ENCODE measurements at places on chromosomes 13 and 19.

GRCh38 chr19:50328224-50328872, 829 bp downstream of the KCNC3 start:
- peak; percentile 37 for DNase-seq

GRCh38 chr13:43529796-43530195, 257.0 kb downstream of the ENOX1 start:
- DNase-seq = no peak

GRCh38 chr13:30141775-30142485, 165.4 kb downstream of the KATNAL1 start:
- no peak for DNase-seq

GRCh38 chr13:82976499-82976898, 905.8 kb downstream of the SLITRK1 start:
- DNase-seq = no peak

DNA sequence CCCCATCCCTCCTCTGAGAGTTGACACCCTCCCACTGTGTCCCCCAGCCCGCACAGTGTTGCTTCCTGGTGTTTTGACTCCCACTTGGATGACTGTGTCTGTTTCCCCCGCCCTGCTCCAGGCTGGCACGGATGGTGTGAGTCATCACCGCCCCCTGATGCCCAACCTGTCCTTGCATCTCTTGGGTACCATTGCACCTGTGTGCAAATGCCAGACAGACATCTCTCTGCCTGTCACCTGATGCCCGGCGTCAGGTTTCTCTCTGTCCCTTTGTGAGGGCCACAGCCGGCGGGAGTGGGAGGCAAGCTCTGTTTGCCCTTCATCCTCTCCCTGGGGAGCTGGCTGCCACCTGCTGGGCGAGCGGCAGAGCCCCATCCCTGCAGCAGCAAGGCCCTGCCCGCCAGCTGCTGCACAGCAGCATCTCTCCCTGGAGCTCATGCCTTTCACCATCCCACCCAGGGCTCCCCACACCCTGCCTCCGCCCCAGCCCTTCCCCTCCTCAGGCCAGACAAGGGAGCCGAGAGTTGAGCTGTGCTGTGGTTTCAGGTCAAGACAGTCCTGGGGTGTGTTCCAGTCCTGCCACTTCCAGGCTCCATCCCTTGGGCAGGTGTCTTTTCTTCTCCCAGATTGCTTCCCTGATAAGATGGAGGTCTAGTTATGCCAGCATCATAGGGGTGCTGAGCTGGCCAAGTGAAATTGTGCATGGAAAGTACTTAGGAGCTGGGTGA, 29.7 kb downstream of the NKPD1 start:
- DNase-seq = no peak

GRCh38 chr19:29927944-29928625, 14.0 kb upstream of the URI1 start:
- peak; percentile 65 for DNase-seq

DNA sequence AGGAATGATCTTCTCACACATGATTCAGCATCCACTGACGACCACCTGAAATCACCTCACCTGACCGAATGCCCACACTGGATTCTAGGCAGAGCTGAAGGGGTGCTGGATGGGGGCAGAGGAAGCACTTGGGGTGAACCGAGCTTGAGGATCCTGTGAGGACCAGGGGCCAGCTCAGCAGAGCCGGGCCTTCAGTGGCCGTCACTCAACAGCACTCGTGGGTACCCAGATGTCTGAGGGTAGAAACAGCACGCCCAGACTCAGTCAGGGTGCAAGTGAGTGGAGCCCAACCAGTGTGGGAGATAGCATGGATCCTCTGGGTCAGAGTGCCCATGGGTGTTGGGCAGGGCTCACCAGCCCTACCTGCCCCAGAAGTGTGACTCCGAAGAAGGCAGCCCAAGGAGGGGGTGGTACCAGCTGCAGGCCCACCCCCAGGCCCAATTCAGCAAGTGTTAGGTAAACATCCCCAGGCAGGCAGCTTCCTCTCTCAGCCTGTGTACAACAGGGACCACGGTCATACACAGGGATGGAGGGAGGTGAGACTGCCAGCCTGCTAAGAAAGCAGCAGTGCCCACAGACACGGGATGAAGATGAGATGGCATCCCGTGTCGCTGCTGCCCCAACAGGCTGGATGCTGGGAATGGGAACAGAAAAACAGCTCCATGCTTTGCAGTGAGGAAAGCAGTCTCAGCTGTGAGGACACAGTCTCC, 16.6 kb downstream of the GJA3 start:
- DNase-seq = no peak

GRCh38 chr19:57566396-57567265, 7.0 kb upstream of the ZNF550 start:
- no peak for DNase-seq

GRCh38 chr13:47109028-47109427, 212.2 kb upstream of the HTR2A start:
- no peak for DNase-seq

DNA sequence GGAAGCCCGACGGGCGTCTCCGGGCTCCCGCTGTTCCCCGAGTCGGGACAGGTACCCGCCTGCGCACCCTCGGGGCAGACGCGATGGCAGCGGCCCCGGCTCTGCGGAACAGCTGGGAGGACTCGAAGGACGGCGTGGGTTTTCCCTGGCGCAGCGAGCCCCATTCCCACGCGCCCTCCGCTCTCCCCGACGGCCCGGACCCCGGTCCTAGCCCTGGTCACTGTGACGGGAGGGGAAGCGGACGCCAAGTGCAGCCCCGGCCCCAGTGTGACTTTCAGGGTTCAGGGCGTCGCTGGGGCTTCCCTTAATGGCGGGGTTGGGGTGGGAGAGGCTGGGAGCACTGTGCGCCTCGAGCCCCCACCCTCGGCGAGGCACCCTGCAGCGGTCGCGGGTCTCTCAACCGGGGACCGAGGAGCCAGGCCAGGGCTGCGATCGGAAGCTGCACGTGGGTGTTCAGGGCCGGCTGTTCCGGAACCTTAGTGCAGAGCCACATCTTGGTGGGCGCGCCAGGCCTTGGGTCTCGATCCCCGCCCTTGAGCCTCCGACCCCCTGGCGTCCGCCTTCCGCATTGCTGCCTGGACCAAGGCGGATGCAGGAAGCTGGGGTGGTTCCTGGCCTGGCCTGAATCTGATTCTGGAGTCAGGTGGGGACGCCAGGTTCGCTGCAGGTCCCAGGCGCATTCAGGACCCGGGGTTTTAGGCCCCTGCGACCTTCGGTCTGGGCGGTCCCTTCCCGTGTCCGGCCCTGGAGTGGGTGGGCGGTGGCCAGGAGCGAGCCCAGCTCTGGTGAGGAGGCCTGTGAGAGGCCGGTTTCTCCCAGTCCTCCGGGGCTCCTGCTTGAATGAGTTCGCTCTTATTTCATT, 3.5 kb downstream of the LGALS7B start:
- DNase-seq = peak; percentile 65

- no peak for DNase-seq
These were observed 229.8 kb upstream of the IPO5 start for GRCh38 chr13:97723655-97724054.

DNA sequence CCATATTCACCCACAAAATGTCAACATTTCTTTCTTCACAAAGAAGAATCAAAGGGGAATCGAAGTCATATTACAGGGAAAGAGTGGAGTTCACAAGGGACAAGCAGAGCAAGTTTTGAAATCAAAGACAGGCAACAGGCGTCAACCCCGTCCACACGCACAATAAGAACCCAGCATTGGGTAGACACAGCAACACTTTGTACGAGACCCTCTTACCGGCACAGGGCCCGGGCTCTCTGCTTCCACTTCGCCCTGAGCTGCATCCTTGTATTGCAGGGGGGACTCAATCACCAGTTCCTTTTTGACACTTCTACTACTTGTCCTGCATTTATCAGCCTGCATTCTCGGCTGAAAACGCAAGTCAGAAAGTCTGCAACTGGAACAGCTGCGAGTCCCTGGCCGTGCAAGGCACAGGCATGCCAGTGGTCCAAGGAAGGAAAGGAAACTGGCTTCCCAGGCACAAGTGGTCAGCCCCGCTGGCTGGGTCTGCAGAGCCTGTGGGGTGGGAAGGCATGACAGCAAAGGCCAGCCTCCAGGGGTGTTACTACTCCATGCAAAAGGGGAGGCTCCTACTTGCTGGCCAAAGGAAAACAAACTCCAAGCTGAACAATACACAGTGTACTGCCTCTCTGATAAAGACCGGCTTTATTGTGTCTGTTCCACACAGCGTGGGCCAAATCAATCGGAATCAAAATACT, at the start of gene DOCK9:
TSS of gene DOCK9 (minus strand) at position 497 of the 698 bp plus-strand sequence. CDS start at position 342, 155 bp downstream.
- no peak for DNase-seq

- DNase-seq = no peak
These were observed 12.6 kb downstream of the DNASE2 start for GRCh38 chr19:12868540-12869112.

DNA sequence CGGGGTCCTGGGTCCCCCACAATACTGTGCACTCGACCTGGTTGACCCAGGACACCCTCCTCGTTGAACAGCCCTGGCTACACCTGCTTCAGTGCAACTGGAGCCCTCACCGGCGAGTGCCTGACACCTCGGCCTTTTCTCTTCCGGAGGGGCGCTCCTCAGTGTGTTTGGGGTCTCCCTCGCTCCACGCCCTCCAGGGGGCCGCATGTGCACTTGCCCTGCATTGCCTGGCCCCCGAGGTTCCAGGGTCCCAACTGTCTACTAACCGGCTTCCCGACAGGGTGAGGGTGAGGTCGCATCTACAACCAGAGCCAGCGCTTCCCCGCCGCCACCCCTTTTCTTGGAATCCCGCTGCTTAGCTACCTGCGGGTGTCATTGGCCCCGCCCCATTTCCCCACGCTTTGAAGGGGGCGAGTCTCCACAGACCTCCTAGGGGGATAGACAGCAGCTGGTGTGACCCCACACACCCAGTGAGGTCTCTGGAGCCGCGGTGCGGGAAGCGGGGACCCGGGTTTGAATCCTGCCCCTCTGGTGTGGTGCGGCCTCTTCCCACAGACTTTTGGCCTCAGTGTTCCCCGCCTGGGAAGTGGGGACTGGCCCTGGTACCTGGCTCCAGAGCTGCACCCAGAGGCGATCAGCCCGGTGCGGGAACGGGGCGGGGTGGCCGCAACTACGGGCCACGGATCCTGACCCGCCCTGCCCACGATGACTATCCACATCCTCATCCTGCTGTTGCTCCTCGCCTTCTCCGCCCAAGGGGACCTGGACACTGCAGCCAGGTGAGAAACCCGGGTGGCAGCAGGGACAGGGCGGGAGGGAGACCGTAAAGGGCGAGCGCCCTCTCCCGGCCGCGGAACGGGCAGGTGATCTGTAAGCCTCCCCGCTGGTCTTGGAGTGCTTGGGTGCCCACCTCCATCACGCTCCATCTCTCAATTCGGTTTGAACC, at the start of gene ADM5:
TSS of gene ADM5 (plus strand) at position 462 of the 946 bp plus-strand sequence. CDS start at position 706, 244 bp downstream.
- DNase-seq = no peak

DNA sequence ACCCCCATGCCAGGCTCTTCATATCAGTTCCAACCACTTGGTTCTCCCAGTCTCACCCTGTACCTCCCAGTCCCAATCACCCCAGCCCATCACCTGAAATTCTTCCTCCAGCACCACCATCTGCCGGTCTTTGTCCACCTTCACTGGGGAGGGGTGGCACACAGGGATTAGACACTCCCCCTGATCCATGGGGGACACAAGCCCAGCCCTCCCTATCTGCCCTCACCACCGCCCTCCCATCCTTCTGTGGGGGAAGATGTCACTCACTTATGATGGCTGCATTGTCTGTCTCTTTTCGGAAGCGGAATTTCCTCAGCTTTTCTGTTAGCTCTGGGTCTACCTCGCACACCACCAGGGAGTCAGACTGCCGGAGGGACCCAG, 685 bp downstream of the GMFG start:
- DNase-seq = no peak

DNA sequence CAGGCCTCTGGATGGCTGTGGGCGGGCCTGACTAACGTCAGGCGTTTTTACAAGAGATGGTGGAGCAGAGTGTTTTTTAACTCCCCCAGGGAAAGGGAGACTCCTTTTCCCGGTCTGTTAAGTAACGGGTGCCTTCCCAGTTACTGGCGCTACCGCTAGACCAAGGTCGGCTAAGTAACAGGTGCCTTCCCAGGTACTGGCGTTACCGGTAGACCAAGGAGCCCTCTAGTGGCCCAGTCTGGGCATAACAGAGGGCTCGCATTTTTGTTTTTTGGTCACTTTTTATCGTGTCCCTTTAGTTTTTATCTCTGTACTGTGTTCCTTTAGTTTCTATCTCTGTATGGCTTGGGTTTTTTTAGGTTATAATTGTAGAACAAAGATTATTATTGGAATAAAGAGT, 10.0 kb downstream of the ZNF383 start:
- DNase-seq = no peak

DNA sequence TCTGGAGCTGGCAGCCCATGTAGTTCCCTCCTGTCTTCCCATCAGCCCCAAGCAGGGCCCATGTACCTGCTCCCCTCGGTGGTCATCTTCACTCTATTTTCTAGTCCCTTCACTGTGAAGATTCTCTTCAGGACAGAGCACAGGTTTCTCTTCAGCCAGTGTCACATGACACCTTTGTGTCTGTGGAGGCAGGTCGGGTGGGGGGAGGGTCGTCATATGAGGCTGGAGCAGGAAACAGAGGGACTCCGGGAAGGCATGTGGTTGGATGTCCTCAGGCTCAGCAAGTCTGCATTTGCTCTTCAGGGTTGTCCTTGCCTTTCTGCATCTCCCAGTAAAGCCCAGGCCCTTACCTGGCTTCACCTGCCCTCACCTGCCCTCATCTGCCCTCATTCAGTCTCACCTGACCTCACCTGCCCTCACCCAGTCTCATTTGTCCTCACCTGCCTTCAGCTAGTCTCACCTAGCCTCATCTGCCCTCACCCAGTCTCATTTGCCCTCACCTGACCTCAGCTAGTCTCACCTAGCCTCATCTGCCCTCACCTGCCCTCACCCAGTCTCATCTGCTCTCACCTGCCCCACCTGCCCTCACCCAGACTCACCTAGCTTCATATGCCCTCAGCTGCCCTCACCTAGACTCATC, 120.3 kb downstream of the ZDHHC20 start:
- no peak for DNase-seq

- DNase-seq = no peak
These were observed 317.8 kb downstream of the FGF9 start for GRCh38 chr13:21988624-21989023.

DNA sequence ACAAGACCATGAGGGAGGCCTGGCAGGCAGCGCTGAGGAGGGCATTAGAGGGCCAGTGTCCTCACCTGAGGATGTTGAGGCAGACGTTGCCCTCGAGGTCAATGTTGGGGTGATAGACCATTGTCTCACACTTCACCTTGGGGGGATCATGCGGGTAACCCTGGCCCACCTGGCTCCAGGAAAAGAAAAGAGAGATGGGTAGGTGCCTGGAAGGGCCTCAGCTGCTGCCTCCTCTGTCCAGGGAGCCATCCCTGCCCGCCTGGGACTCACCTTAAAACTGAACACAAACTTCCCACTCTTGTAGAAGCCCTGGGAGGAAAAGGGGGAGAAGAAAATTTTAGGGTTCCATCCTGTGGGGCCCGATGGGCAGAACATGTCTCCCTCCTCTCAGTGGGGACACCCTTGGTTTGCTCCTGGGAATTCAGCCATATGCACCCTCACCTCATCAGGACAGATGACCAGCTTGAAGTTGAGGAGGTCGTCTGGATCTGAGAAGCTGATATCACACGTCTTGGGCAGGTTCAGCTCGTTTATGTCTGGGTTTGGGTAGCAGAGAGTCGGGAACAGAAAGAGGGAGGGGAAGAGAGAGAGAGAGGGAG, 1.7 kb downstream of the UBE2M start:
- DNase-seq = no peak

- DNase-seq = no peak
These were observed 23.2 kb upstream of the CRTC1 start for GRCh38 chr19:18660051-18660910.

GRCh38 chr13:43127827-43128226, 104.4 kb downstream of the DNAJC15 start:
- DNase-seq = no peak
